ENCODE measurements at places on chromosomes 2 and 18.

DNA sequence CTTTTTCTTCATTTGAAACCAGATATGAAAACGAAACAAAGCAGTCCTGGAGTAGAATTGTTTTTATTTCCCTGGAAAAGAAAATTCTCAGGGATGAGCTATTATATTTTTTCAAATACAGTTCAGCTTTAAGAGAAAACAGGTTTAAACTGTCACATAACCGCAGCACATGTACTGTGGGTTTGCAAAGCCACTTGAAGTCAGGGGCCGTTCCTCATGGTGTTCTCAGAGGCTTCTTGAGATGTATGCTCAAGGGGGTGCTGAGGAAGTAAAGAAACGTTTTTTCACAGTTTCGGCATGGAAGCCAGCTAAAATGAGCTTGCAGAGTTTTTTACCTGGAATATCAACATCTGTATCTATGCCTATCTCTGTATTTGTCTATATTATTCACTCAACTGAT, 225.3 kb downstream of the MC4R start:
- DNase-seq, result no peak

DNA sequence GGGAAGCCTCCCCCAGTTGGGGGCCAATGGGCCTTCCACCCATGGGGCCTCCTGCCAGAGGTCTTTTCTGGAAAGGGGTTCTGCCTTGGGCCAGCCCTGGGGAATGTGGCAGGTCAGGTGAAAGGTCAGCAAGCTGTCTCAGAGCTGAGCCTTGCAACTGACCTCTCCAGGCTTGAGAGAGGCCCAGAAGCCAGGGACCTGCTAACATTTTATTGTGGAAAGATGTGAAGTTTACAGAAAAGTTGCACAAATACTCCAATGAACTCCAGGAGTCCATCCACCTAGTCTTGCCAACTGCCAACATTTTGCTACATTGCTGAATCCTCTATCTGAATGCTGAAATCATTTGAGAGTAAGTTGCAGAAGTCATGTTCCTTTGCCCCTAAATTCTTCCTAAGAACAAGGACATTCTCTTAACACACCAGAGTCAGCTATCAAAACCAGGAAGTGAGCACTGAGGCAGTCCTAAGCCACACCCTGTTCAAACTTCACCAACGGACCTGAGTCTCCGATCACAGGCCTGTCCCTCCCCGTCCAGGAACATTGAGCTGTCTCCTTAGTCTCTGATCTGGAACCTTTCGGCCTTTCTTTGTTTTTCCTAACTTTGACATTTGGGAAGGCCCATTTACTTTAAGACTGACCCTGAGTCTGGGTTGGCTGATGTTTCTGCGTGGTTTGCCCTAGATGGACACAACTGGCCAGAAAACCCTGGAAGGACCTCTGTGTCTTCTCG, 4.0 kb downstream of the SNORC start:
- no peak for DNase-seq

DNA sequence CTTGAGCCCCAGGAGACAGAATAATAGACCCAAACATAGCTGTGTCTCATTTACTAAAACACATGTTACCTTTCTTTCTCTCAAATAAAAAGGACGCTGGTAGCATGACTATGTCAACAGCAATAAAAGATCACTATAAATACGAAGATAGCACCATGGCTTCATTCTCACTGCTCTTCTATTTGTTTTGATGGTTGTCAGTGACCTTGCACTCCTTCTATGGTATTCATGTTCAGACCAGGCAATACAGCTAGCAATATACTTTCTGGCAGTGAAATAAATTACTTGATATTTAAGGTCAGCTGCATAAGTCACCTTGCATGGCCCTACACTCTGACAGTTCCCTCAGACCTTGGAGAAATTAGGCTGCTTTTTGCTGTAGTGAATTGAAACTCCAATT, 263.2 kb upstream of the CDH7 start:
- DNase-seq, result no peak

GRCh38 chr2:241011751-241012510, 13.5 kb downstream of the SNED1 start:
- DNase-seq, result no peak

GRCh38 chr2:101776172-101777043, 78.9 kb downstream of the MAP4K4 start:
- no peak for DNase-seq

DNA sequence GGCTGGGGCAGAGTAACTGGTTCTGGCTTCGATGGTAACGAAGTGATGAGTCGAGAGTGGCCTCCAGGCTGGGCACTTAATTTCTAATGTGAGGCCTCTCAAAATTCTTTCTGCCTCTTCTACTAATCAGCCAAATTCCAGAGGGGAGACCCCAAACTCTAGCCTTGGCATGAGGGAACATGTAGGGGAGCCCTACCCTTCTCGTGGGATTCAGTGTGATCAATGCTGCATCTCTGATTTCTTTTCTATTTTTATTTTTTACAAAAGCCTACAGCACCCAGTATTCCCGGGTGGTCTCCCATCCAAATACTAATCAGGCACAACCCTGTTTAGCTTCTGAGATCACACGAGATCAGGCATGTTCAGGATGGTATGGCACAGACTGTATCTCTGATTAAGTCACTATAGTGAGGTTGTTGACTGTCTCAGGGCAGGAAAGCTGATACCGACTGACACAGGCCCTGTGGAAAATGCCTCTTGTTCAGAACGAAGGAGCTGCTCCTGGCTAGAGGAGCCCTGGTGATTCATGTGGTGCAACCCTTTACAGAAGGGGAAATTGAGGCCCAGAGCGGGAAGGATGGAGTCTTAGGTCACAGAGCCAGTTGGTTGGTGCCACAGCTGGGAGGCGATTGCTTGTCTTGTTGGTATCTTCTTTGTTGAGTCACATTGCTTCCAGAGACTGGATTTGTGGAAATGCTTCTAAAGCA, 126.3 kb upstream of the HS6ST1 start:
- no peak for DNase-seq

DNA sequence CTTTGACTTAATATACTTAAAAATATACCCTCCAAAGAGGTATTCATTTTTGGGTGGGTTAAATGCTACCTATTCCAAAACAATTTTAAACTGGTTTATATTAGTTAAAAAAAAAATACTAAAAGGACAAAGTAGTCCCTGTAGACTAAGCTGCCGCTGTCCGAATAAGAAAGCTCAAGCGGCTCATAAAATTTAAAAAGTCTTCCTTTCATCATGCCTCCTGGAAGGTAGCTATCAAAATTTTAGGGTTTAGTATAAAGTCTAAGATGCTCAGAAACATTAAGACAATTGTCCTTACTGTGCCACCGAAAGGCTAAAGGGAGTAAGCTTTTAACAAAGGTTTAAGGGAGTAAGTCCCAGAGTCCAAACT, 440 bp upstream of the UGGT1 start:
- no peak for DNase-seq

GRCh38 chr18:39190508-39190907, 1624.9 kb upstream of the CELF4 start:
- DNase-seq, result no peak

DNA sequence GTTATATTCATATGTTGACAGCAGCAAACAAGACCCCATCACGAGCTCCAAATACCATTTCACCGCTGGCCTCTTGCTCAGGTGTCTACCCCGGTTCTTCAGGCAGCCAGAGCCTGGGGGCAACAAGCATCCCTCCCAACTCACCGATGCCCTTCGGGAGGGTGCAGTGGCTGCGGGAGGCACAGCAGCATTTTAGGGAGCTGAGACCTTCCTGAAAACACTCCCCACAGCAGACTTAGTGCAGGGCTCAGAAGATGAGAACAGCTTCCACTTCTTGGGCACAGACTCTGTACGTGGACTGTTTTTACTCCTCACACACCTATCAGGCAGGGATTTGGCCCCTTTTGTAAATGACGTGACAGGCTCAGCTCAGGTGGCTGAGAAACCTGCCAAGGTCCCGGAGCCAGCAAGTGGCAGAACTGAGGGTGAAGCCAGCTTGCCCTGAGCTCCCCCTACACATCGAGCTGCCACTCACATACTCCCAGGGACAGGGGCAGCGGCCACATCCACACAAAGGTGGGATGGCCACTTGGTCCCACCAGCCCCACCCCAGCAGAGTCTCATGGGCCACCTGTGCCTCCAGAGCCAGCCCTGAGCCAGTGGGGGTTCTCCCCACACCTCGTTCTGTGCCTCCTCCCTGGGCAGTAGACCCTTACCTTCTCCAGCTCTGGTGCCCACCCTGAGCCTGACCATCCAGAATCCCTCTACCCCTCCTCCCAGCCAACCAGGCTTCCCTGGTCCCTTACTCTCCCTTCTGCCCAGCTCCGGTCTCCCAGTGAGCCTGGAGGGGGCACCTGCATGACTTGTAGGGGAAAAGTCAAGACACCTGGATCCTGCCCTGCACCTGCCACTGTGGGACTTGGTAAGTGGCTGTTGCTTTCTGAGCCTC, 28.5 kb downstream of the CYP27C1 start:
- no peak for DNase-seq

DNA sequence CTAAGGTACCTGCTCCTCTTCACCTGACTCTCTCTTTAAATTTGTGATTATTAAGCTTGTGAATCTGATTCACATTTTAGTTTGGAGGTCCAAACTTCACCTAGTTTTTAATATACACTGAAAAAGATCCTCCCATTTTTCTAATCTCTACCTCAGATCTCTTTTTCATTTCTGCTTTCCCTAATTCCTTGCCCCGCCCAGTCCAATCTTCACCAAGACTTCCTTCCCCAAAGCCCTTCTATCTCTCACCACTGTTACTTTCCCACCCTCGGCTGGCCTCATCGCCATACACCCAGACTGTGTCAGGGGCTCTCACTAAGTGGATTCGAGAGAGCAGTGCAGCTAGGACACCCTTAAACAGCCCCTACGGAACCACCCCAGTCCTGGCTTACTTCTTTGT, 40.0 kb downstream of the LBH start:
- DNase-seq, result no peak

- DNase-seq, result no peak
Observed at GRCh38 chr2:50098242-50098641, 933.7 kb downstream of the NRXN1 start.

- DNase-seq, result no peak
Observed at GRCh38 chr2:1755436-1756191, 11.3 kb upstream of the PXDN start.

DNA sequence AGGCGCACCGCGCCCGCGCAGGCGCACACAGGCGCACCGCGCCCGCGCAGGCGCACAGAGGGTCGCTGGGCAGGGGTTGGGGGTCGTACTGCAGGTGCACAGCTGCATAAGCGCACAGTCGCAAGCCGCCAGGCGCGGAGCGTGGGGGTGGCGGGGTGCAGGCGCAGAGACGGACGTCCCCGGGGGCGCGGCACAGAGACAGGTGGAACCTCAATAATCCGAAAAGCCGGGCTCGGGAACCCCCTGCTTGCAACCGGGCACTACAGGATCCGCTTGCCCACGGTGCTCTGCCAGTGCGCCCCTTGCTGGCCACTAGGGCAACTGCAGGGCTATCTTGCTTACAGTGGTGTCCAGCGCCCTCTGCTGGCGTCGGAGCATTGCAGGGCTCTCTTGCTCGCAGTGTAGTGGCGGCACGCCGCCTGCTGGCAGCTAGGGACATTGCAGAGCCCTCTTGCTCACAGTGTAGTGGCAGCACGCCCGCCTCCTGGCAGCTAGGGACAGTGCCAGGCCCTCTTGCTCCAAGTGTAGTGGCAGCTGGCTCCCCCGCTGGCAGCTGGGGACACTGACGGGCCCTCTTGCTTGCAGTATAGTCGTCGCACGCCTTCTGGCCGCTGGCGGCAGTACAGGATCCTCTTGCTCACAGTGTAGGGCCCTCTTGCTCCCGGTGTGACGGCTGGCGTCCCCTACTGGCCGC, 34.9 kb downstream of the FAM110C start:
- no peak for DNase-seq

- no peak for DNase-seq
Observed at GRCh38 chr2:144924827-144925226, 404.9 kb upstream of the ZEB2 start.

GRCh38 chr2:85684806-85685205, 9.4 kb upstream of the GNLY start:
- DNase-seq, result no peak

GRCh38 chr2:64629875-64630274, 23.8 kb downstream of the SERTAD2 start:
- DNase-seq, result no peak

DNA sequence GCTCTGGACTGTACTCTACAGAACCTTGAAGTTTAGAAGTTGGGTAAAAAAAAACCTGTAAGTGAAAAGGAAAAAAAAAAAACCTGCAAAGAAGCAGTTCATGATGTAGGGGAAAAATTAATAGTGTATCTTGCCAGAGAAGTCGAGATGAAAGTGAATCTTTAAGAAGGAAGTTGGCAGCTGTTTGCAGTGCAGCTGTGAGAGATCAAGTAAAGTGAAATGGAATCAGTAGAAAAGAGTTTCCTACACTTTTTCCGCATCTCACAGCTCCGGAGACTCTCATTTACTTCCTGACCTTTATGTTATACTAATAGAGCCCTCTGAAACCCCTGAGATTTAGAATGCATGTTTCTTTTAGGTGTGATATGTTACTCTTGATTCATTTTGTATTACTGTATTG, 19.2 kb downstream of the RNMT start:
- no peak for DNase-seq

DNA sequence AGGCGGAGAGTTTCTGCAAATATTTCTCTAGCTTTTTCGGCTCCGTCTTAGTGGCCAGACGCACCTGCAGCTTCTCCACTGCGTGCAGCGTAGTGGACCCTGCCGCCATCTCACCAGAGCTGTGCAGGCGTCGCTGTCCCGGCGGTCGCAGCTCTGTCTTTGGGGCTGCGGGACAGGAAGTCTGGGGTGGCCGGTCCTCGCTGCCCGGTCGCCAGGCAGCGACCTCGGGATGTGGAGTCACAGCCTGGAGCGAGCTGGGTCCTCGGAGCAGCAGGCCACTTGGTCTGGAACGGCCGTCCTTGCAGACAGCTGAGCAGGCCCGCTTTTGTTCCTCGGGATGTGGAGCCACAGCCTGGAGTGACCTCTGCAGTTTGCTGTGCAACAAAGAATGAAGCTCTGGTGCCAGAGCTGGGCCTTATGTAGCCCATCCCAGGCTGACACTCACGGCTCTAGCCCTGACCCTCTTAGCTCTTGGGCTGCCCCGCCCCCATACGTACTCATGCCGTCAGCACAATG, at the start of gene ELOA2:
Gene ELOA2 (minus strand): TSS at position 466 of the 516 bp plus-strand sequence. CDS start 357 bp downstream, at position 109.
- no peak for DNase-seq

DNA sequence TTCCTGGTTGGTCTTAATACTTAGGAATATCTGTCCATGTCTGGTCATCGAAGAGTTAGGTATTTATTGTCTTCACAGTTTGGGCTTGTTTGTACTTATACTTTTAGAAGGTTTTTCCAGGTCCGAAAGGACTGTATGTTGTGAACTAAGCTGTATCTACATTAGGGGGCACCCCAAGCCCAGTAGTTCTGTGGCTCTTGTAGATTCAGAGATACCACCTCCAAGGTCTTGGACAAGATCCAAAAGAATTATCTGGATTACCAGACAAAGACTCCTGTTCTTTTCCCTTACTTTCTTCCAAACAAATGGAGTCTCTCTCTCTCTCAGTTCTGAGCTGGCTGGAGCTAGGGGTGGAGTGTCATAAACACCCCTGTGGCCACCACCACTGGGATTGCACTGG, 328.7 kb downstream of the ZNF804A start:
- DNase-seq, result no peak

GRCh38 chr2:222807431-222807830, 53.4 kb upstream of the ACSL3 start:
- no peak for DNase-seq
